Activated CD4-positive, alpha-beta T cell treated with anti-CD3 and anti-CD28 coated beads, Interleukin-2, Interleukin-4, amounts not matched to agents 100 ng/mL and 50 ng/mL, durations not matched to agents 16 hours and 8 hours (primary cell): ENCODE measurements at places on chromosomes 6 and 20.
A peak's percentile ranks its signal among the peaks of the same experiment; 100 is the strongest.

DNA sequence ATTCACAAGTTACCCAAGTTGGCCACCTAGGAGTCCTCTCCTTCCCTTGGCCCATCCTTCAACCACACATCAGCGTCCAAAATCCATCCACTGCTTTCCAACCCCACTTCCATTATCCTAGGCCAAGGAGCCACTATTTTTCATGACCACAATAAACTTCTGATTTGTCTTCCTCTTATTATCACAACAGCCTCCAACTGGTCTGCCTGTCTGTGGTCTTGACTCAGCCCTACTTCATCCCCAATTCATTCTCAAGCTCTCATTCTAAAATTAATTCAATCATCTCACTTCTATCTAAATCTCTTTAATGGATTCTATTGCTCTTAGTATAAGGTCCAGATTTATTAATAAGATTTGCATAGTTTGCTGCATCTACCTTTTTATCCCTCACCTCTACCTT is 189.0 kb upstream of the PRDM1 start:
- no peak for DNase-seq

- peak; percentile 73 for DNase-seq
Measured at GRCh38 chr6:56595490-56596122, 47.1 kb downstream of the DST start.

GRCh38 chr20:289693-290083 is 862 bp downstream of the C20orf96 start:
- no peak for DNase-seq

- peak; percentile 3 for DNase-seq
Measured at GRCh38 chr6:111030008-111031007, 48.5 kb downstream of the RPF2 start.

GRCh38 chr20:6837730-6838129 is 70.2 kb downstream of the BMP2 start:
- DNase-seq = no peak

GRCh38 chr6:106490436-106490835 is 129.9 kb downstream of the CRYBG1 start:
- DNase-seq = no peak

DNA sequence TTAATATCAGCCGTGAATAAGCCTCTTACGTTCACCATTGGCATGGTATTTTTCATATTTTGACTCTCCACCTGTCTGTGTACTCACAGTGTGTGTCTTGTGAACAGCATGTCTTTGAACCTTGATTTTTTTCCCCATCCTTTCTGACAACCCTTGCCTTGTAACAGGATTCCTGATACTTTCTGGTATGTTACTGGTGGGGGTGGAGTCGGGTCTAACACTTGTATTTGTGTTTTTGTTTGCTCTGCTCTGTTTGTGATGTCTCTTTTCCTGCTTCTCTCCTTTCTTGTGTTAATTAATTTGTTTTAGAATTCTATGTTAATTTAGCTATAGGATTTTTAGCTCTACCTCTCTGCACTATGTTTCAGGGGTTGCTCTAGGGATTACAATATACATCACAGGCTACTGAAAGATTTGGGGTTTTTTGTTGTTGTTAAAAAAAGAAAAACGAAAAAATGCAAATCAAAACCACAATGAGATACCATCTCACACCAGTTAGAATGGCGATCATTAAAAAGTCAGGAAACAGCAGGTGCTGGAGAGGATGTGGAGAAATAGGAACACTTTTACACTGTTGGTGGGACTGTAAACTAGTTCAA is 245.1 kb downstream of the CDH4 start:
- DNase-seq = no peak

DNA sequence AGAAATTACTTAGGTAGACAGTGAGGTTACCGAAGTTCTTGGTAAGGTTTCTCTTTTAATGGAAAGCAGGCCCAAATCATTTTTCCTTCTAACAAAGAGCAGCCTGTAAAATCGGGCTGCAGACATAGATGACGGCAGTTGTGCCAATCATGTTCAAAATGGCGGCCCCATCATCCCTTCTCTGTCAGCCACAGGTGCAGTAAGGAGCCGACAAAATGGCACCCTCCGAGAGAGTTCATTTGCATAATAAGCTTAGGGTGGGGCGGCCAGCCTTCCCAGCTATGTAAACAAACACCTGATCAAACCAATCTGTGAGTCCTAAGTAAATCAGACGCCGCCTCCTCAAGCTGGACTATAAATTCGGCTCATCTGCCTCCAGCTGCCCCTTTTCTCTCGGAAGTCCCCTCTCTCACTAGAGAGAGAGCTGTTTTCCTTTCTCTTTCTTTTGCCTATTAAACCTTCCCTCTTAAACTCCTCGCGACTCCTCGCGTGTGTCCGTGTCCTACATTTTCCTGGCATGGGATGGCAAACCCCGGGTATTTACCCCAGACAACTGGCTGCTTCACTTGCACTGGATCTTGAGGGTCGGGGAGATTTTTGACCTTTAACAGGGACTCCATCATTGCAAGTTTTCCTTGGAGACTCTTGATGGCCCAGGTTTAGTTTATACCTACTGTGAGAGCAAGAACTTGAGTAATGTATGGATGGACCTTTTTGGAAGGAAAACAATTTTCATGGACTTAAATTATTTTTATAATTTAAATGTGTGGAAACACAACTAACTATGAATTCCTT is 8.9 kb upstream of the DDR1 start:
- DNase-seq = no peak

DNA sequence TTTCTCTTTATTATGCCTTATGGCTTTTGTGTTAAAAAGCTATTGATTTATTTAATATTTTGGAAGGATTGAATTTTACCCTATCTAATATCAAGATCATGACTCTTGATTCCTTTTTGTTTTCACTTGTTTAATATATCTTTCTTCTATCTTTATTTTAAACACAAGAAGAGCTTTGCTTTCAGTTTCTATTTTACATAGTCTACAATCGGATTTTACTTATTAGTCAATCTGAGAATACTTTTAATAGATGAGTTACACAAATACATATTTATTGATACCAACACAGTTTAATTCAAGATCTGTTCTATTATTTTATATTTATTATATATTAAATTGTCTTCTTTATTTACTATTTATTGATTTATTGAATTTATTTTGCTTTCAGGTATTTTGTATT is 218.8 kb downstream of the ESR1 start:
- DNase-seq = no peak

DNA sequence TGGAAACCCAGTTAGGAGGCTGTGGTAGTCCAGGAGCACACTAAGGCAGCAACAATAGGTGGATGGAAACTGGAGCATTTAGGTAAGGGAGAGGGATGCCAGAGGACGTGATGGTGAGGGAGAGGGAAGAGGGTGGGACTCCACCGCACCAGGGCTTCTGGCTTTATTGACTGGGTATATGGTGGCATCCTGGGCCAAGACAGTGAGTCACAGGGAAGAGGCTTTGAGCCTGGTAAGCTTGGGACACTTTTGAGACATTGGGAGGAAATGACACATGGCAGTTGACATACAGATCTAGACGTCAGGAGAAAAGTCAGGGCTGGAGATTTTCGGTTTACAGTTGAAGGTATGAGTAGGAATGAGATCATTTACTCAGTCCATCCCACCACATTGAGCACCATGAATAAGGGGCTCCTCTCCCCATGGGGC is 14.9 kb downstream of the NT5E start:
- DNase-seq = peak; percentile 62

GRCh38 chr6:106159531-106159940 is 73.4 kb downstream of the PRDM1 start:
- no peak for DNase-seq

GRCh38 chr6:166716910-166717617 is 90.0 kb upstream of the RPS6KA2 start:
- no peak for DNase-seq
